Naive thymus-derived CD4-positive, alpha-beta T cell (primary cell): ENCODE measurements at places on chromosomes 5 and 9. TPM values are rescaled to one million over a fixed set of nuclear protein-coding genes. Genes with fewer than 3 reads are reported as not detected.
A peak's percentile ranks its signal among the peaks of the same experiment; 100 is the strongest.

DNA sequence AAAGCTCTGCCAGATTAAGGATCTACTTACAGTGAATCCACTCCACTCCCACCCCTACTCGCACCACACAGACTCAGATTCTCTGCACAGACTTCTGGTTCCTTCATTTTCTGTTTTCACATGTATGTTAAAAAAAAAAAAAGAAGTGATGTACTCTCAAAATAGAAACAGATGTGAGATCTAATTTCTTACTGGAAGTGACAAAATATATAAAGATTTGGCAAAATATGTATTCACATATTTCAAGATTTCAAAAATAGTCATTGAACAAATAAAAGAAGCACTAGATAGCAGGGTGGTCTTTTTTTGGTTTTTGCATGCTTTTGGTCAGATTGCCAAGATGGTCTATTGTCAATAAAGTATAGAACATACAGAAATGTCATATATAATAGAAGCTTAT, 379.2 kb downstream of the TMEM167A start:
- no peak overlapping the region for H3K27ac ChIP-seq
- no peaks in the 10 kb centered on the region for H3K4me1 ChIP-seq
- no peaks in the 10 kb centered on the region for H3K36me3 ChIP-seq
- H3K27me3 ChIP-seq: no peaks in the 10 kb centered on the region

DRD1 gene
- polyA plus RNA-seq: not detected

SSBP2 gene
- polyA plus RNA-seq: 99.8 TPM

- no peaks in the 10 kb centered on the region for H3K36me3 ChIP-seq
- no peaks in the 10 kb centered on the region for H3K4me1 ChIP-seq
- H3K27me3 ChIP-seq: no peaks in the 10 kb centered on the region
- DNase-seq: no peak
- H3K4me3 ChIP-seq: no peak overlapping the region
- no peak overlapping the region for H3K27ac ChIP-seq
These were observed 21.8 kb downstream of the SPARC start for GRCh38 chr5:151664694-151665585.

- H3K36me3 ChIP-seq: no peaks in the 10 kb centered on the region
- H3K27ac ChIP-seq: no peak overlapping the region
- no peaks in the 10 kb centered on the region for H3K27me3 ChIP-seq
- DNase-seq: no peak
- no peak overlapping the region for H3K4me3 ChIP-seq
These were observed 2.4 kb downstream of the CKMT2 start for GRCh38 chr5:81235287-81236072.

DNA sequence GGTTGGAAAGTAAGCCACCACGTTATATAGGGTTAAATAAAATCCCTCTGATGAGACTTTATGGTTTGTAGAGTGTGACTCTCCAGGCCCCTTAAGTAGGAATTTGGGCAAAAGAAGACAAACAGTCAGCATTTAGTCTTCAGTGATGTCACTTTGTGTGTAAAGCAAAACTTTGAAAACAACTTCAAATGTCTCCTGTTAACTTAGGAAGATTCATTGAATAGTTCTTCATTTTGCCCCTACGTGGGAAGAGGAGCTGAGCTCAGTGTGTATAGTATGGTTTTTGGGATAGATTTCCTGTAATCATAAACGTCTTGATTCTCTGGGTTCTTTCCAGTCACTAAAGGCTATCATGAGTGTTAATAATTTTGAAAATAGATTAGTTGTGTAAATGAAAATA, 101.3 kb downstream of the GADD45G start:
- peaks cover 10% of the 10 kb centered on the region for H3K4me1 ChIP-seq
- no peak overlapping the region for H3K27ac ChIP-seq
- H3K27me3 ChIP-seq: no peaks in the 10 kb centered on the region
- no peak overlapping the region for H3K4me3 ChIP-seq
- no peaks in the 10 kb centered on the region for H3K36me3 ChIP-seq
- DNase-seq: no peak

- no peak for DNase-seq
- H3K27ac ChIP-seq: no peak overlapping the region
- no peaks in the 10 kb centered on the region for H3K27me3 ChIP-seq
- H3K4me1 ChIP-seq: no peaks in the 10 kb centered on the region
- no peaks in the 10 kb centered on the region for H3K36me3 ChIP-seq
These were observed 22.6 kb downstream of the DAPK1 start for GRCh38 chr9:87520172-87520683.

DNA sequence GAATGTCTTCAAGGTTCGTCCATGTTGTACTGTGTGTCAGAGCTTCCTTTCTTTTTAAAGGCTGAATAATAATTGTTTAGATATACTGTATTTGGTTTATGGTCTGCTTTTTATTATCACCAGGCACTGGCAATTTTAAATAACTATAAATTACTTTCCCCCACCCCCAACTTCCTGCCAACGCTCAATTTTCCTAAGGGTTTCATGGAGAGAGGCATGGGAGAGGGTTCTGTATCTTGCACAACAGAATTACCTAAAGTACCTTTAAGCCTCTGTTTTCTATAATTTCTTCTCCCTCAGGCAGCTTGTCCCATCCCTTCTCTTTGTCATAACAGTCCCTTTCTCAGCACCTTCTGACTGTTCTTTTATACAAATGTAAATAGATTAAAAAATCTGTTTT, 10.4 kb downstream of the PSAT1 start:
- no peaks in the 10 kb centered on the region for H3K4me1 ChIP-seq
- DNase-seq: no peak
- H3K36me3 ChIP-seq: no peaks in the 10 kb centered on the region
- H3K27ac ChIP-seq: no peak overlapping the region
- H3K4me3 ChIP-seq: no peak overlapping the region
- H3K27me3 ChIP-seq: no peaks in the 10 kb centered on the region

DNA sequence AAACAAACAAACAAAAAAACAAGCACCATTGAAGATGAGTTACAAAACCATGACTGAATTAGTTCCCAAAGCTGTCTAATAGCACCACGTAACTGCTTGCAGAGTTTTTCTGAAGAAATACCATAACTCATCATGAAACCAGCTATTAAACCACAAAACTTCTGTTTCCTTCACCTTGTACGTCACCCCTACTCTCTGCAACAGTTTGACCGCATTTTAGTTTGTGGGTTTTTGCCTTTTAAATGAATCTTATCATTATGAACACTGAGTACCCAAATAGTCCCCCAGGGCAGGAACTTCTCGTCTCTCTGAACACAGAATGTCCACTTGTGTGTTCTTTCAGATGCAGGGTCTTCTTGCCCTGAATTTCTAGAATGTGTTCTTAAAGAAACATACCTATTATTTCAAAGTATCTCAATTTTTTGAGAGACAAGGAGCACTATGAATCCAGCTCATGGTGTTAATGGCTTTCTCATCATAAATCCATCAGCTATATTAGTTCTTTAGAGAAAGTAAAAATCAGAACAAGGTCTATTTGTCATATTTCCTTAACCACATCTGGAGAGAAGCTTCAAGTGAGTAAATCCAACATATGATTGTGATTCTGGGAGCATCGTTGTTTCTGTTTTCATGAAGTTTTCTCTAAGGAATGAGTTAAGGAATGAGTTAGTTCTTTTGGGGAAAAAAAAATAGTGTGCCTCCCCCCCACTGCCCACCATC, 210.6 kb downstream of the AUH start:
- no peak overlapping the region for H3K27ac ChIP-seq
- no peaks in the 10 kb centered on the region for H3K27me3 ChIP-seq
- no peaks in the 10 kb centered on the region for H3K36me3 ChIP-seq
- peak overlapping the region; percentile 17 for H3K4me3 ChIP-seq
- DNase-seq: peak; percentile 82

SPINK6 gene
- not detected for polyA plus RNA-seq

DNA sequence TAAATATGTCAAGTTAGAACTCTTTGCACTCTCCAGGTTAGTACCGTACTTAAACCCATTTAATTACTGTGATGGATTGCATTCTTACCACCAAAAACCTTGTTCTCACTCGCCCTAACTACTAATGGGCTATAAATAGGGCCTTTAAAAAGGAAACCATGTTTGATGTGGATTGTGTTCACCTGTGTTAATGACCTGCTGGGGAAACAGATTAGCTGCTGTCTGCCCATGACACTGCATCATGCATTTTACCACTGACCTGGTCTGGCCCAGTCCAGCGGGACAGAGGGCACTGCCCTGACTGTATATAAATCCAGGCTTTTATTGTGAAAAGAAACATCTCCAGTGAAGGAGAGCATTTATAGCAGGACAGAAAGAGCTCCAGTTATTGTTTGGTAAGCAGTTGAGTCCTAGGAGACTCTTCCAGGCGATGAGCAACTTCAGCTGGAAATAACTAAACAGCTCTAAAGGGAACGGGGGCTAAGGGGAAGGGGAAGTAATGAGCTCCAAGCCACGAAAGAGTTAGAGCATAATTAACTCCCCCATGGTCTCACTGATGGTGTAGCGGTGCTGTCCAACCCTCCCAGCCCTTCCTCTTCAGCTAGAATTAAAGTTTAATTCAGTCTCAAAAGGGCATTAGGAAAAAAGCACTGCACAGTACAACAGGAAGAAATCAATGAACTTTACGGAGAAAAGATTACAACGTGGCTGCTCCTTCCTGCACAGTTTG, 303.1 kb downstream of the ENC1 start:
- H3K4me1 ChIP-seq: no peaks in the 10 kb centered on the region
- no peaks in the 10 kb centered on the region for H3K36me3 ChIP-seq
- H3K27me3 ChIP-seq: no peaks in the 10 kb centered on the region

DNA sequence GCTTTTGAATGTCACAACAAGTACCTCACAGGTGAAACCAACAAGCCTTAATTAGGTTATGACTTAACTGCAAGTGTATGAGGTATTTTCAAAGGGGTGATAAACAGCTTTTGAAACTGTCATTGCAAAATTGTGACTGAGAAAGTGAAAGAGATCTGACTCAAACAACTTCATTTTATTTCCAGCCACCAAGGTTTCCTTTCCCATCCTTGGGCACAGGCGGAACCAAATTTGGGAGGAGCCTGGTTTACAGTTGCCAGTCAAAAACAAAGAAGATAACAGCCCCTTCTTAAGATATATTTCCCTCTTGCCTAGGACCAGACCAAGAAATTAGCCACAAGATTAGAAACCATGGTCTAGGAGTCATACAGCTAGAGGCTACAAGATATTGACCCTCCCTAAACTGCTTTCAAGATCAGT, 417.1 kb downstream of the CSNK1G3 start:
- H3K27ac ChIP-seq: no peak overlapping the region
- H3K36me3 ChIP-seq: no peaks in the 10 kb centered on the region
- no peaks in the 10 kb centered on the region for H3K4me1 ChIP-seq
- DNase-seq: no peak
